NCI-H345 (cell line): ENCODE measurements at places on chromosomes 1 and 21.

GRCh38 chr1:200267458-200267857 lies 142.4 kb downstream of the ZNF281 start:
- DNase-seq, result no peak

GRCh38 chr21:41481191-41481590 lies 26.8 kb downstream of the TMPRSS2 start:
- DNase-seq, result no peak

DNA sequence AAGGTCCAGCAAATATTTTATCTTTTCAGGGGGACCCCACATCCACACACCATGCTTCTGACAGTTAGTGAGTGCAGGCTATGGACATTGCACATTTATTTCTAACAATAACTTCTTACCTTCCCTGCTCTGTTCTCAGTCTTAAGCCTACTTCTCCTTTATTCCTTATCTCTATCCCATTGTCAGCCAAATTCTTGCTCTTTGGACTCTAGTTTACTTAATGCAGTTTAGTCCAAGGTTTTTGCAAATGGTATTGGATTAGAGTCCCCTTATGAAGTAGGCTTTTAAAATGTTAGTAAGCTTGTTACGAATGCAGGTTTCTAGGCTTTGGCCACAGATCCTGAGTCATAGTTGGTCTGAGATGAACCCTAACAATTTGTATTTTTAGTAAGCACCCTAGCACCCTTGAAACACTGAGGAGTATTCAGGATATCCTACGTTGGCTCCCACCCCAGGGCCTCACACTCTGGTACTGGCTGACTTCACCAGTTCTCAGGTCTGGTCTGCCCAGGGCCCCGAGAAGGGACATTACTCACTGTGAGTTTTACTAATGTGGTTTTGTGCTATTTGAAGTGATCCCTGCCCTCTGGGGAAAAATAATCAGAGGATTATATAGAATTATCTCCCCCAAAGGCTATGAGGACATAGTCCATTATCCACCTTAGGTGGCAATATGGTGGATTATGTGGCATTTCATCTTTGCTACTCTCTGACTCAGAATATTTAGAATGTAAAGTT lies 239.5 kb downstream of the TGFB2 start:
- DNase-seq, result no peak

DNA sequence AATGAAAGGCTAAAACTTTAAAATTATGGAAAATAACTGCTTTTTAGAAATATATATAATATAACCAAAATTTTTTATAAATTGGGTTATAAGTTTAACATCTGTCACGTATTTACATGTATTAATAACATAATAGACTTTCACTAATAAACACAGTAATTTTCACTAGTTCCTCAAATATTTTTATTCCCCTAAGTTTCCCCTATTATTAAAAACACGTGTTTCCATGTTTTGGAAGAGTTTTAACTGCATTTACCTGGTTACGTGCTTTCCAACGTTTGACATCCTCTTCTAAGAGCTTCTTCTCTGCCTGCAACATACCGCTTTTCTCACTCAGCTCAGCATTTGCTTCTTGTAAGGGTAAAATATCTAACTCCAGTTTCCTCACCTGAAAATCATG lies 34.3 kb downstream of the TPR start:
- no peak for DNase-seq

DNA sequence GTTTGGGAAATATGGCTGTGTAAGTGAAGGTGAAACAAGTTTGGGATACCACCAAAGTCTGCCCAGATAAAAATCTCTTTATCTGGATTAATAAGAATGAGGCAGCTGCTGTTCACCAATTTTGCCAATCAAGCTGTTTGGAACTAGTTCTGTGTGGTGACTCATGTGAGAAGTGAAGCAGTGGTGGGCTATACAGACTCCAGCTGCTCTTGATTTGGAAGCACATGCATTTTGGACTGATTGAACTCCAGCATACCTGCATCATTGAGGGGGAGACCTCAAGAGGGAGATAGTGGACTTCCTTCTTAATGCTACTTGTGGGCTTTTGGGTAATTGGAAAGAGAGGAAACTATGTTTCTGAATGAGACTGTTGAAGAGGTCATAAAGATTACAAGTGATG lies 99.2 kb upstream of the B3GALT2 start:
- no peak for DNase-seq

DNA sequence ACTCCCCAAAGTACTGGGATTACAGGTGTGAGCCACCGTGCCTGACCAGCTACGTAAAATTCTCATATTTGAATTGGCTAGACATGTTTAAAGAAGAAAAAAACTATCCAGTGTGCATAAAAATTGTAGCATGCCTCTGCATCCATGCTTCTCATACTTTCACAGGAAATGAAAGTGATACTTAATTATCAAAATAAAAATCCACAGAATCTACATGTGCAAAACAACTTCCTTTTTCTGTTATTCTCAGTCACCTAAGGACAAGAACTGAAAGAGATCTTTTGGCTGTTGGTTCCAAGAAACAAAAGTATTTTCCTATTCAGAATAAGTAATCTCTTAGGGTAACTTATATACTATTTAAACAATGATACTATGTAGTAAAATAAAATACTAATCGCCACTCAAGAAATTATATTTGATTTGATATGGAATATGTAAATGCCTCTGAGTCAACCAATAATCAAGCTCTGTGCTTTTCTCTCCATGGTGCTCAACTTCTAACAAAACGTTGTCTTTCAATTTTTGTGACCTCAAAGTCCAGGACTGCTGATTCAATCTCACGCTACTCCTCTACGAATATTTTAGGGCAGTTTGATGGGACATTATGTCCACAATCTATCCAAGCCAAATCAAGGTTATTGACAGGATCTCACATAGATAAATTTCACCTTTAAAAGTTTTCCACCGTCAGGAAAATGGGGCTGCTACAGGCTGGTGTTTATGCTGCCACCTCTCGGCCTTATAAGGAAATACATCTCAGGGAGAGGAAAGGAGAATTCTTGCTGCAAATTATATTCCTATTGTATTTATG lies 102.7 kb downstream of the ZNF281 start:
- peak; percentile 55 for DNase-seq

DNA sequence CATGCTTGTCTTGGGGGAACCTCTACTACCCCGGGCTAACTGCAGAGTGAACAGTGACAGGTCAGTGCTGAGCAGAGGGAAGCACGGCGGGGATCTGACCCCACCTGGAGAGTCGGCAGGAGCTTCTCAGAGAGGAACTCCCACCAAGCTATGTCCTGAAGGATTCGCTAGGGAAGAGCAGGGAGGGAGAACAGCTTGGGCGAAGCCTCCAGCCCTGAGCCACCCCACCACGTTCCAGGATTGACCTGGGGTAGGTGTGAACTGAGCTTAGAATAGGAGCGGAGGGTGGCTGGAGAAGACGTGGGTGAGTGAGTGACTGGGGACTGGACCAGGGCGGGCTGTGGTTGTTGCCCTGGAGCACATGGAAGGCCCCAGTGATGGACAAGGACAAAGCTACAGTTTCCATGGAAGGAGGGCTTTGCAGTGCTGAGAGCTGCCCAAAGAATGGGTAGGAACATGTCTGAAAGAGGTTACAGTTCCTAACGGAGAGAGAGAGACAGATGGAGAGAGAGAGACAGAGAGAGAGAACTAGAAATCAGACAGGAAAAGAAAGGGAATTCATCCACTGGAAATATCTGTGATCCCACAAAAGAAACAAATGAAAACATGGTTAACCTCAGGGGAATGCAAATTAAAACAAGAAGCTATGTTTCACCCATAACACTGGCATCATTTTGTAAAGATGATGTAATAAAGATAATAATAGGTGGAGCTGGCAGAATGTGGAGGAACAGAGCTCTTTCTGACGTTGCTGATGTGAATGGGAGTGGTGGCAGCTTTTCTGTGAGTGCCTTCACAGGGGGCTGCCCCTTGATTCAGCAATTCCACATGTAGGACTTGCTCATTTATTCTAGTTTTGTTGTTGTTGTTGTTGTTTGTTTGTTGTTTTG lies 17.2 kb downstream of the BSND start:
- DNase-seq, result no peak

- no peak for DNase-seq
Observed at GRCh38 chr1:154624746-154625643, 17.0 kb upstream of the ADAR start.

DNA sequence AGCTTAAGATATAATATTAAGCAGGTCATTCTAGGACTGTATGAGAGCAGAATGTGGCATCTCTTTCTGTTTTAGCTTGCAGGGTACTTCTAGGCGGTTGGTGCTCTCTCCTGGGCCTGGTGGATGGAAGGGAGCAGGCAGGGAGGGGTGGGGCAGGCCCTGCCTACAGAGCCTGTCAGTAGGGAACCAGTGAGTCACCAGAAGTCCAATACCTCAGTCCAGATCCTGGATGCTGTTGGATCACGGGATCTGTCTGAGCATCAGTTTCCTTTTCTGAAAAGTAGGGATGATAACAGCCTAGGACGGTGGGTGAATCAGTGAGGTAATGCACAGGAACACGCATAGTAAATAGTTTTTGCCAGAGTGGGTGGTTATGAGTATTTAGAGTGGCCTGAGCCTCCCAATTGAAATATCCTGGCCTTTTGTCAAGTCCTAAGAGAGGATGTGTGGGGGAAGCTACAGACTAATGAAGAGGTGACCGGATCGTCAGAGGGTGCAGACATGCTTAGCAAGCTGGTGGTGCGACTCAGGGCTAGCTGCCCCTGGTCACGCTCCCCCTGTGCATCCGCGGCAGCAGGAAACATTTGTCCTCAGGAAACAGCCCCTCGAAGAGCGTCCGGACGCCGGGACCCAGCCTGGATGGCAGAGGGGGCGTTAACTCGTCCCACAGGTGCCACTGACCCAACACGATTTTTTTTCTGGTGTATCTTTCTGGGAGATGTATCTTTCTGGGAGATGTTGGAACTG lies 23.9 kb downstream of the NAV1 start:
- no peak for DNase-seq

DNA sequence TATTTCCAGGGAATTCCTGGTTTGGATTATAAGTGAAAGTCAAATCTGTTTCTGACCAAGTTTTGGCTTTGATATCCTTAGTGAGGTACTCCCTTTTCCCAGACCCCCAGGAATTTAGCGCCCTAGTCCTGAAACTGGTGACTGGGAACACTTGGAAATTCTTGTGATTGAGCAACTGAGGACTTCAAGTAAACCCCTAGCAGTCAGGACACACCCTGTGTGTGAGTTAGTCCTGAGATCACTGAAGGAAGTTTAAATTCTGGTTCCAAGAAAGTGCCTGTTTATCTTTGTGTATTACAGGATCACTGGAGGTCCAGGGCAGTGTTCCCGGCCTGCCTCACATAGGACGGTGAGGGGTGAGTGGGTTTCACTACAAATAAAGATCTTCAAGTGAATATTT lies 95.1 kb upstream of the F3 start:
- no peak for DNase-seq

GRCh38 chr1:22566161-22566560 lies 2.9 kb downstream of the EPHA8 start:
- no peak for DNase-seq

DNA sequence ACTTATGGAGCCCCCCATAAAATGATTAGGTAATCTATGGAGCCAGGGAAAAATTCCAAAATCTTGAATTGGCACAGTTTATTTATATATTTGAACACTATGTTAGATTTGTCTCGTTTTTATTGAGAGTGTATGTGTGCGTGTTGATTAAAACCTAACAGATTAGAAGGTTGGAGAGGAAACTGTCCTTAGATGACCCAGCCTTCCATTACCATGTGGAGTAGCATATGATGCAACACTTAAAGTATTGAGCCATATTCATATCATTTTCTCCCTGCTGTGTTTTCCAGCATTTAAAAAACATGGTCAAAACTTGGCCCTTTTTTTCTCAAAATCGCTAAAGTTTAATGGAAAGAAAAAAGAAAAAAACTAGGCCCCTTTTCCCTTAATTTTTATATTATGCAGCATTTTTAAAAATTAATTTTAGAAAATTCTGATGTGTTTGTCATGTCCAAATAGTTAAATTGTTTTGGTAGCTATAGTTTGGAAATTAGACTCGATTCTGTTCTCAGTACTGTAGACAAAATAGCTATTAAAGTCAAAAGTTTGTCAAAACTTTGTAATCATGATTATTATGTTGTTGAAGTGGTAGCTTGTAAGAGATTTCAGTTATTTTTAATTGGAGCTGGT lies 2.3 kb downstream of the LRRC8D start:
- DNase-seq, result no peak

GRCh38 chr1:223714849-223715603 lies 2.7 kb downstream of the CAPN2 start:
- DNase-seq, result no peak

DNA sequence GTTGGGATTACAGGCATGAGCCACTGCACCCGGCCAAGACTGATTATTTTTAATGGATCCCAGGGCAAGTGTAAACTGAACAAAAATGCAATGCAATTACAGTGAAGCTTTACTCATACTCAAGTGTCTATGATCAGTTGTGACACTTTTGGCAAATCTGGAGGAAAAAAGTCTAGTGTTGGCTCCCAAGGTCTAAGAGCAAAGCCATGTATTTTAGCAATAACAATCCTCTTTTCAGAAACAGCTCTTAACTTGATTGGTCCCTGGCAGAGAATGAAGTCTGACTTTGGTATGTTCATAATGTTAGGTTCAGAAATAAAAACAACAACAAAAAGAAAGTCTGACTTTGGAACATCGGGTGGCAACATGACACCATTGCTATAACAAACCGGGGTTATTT lies 40.2 kb upstream of the C1orf53 start:
- DNase-seq, result no peak

GRCh38 chr1:200037501-200037900 lies 10.0 kb downstream of the NR5A2 start:
- DNase-seq, result no peak

GRCh38 chr1:36531833-36532232 lies 49.1 kb upstream of the CSF3R start:
- no peak for DNase-seq

DNA sequence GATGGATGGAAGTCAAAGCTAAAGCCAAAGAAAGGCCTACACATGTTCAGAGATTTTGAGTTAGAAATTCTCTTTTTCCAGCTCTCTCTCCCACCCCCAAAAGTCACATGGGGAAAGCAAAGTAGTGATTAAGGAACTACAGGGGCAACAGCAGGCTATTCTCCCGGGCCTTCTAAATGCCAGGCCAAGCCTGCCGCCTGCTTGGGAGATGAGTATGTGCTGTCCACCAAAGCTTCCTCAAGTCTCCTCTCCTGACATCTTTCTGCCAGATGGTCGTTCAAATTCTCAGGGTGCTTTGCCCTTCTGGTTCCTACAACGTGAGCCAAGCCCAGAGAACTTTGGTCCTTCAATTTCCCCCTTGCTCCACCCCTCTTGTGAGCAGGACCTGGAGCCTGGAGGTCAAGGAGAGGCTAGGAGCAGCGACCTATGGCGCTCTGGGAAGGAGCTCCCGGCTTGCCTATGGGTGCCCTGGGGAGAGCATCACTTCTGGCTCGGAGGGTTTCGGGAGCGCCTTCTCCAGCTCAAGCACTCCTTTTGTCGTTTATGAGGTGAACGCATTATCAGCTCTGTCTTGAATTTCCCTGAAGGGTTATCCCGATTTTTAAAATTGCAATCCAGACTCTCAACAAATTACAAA lies 4.4 kb upstream of the PRRX1 start:
- DNase-seq, result no peak

DNA sequence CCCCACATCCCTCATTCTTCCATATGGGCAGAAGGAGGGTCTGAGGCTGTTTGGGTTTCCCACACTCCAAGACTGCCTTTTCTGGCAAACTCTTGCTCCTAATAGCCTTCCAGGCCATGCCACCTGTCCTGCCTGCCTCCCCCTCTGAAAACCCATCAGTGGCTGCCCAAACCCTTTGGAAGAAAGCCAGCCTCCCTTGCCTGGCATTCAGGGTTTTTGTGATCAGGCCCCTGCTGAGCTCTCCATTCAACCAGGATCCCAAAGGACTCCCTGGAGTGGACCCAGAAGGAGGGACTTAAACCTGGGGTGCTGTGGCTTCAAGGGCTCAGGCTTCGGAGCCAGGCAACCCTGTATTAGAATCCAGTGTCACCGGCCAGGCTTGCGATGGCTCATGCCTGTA lies 4.2 kb upstream of the GUCA2A start:
- peak; percentile 88 for DNase-seq
